ENCODE measurements at places on chromosomes 2 and 18. TPM values are rescaled to one million over a fixed set of nuclear protein-coding genes. Genes with fewer than 3 reads are reported as not detected.

C2orf15 gene
- total RNA-seq: 3.9 TPM

LOXL3 gene
- total RNA-seq: 0.33 TPM

RESP18 gene
- not detected for total RNA-seq

CFAP210 gene
- not detected for total RNA-seq

DDX18 gene
- 30.1 TPM for total RNA-seq

VAMP5 gene
- total RNA-seq: 3.0 TPM

LGALSL gene
- total RNA-seq: 1.3 TPM

CABYR gene
- total RNA-seq: not detected

NT5DC4 gene
- total RNA-seq: not detected

PPM1B gene
- 44.5 TPM for total RNA-seq

SRD5A2 gene
- 0.26 TPM for total RNA-seq

CHST9 gene
- total RNA-seq: 6.7 TPM

UGT1A4 gene
- 3.3 TPM for total RNA-seq

PLCL1 gene
- total RNA-seq: 2.0 TPM

CRYGC gene
- not detected for total RNA-seq

TMEM169 gene
- total RNA-seq: not detected

PROC gene
- total RNA-seq: 0.26 TPM

GKN1 gene
- total RNA-seq: not detected

SLC30A3 gene
- not detected for total RNA-seq

CTLA4 gene
- not detected for total RNA-seq

VWC2L gene
- total RNA-seq: not detected

OSBPL1A gene
- 20.5 TPM for total RNA-seq

LRRC30 gene
- not detected for total RNA-seq

LIMS2 gene
- 9.6 TPM for total RNA-seq

UPP2 gene
- total RNA-seq: not detected
